ENCODE measurements at places on chromosomes 3 and 15. TPM values are rescaled to one million over a fixed set of nuclear protein-coding genes. Genes with fewer than 3 reads are reported as not detected.

Gene SYNPR
- not detected for total RNA-seq

- DNase-seq: no peak
Measured at GRCh38 chr3:30305021-30305420, 301.4 kb upstream of the TGFBR2 start.

DNA sequence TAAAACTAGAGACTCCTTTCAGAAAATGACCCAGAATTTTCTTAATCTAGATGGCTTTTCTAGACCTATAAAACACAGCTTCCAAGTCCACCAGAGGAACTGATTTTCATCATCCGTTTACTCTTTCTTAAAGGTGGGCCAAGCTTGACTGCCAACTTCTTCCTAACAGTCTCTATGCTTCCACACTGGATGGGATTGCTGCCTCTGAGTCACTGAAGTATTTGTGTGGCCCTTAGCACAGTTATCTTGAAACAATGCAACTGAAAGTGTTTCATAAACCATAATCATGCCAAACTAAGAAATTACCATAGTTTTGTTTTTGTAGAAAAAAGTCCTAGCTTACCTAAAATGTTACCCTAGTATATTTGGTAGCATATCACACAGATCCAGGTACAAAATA, 985.7 kb downstream of the TUSC7 start:
- no peak for DNase-seq

DNA sequence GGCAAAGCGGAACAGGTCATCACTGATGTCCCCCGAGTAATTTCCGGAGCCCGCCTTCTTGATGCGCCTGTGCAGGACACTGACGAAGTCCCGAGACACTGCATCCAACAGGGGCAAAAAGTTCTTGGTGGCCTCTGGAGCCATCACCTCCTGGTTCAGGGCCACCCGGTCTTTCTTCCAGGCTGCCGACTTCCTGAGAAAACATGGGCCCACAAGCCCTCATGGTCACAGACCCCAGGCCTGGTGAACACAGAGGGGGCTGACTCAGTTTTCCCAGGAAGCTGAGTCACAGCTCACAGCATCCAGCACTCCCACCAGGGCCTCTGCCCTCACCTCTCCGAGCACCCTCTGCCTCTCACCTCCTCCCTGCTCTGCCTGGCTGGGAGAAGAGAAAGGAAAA, 22.4 kb downstream of the CYP11A1 start:
- peak; percentile 53 for DNase-seq

DNA sequence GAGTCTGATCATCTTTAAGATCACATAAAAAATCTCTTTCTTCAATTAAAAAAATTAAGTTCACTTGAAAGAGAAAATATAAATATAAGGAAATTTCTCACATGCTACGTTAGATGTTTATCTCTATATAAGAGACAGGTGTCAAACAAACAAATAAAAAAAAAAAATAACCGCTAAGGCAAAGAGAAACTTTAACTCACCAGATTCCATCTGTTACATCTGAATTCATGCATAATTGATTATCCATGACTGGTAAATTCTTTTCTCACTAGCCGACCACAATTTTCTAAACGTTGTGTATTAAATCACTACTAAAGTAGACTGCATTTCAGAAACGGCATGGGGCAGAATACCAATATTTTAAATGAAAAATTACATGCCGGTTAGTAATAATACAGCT, 9.6 kb upstream of the SATB1 start:
- DNase-seq: no peak

Gene LRRC31
- total RNA-seq: not detected

Measured in dermis microvascular lymphatic vessel endothelial cell (primary cell).